Subcutaneous adipose tissue (tissue), 4 donors: ENCODE measurements at places on chromosomes 12 and 14. TPM values are rescaled to one million over a fixed set of nuclear protein-coding genes. Genes with fewer than 3 reads are reported as not detected.

The MYO1H gene
- total RNA-seq: not detected

The KRT2 gene
- total RNA-seq: not detected

The CPNE6 gene
- total RNA-seq: not detected

The LHX5 gene
- total RNA-seq: not detected

The MYL6 gene
- total RNA-seq: 2,662 TPM

The KLRK1 gene
- total RNA-seq: 2.3 TPM

The RPGRIP1 gene
- 0.22 TPM for total RNA-seq

The DHH gene
- 0.44 TPM for total RNA-seq

The UNC79 gene
- 0.22 TPM for total RNA-seq

The OR4E2 gene
- not detected for total RNA-seq

The FAIM2 gene
- not detected for total RNA-seq

The NPAS3 gene
- 0.75 TPM for total RNA-seq

The TBPL2 gene
- total RNA-seq: not detected

The CAPZA3 gene
- total RNA-seq: not detected

The OR6C68 gene
- total RNA-seq: not detected

The NOVA1 gene
- 104 TPM for total RNA-seq

The BCL2L2 gene
- 44.3 TPM for total RNA-seq

The PTPRR gene
- not detected for total RNA-seq

The SERPINA10 gene
- not detected for total RNA-seq

The C14orf39 gene
- total RNA-seq: 0.33 TPM

The RNASE3 gene
- not detected for total RNA-seq

The RNASE7 gene
- total RNA-seq: not detected

The GDF11 gene
- 0.82 TPM for total RNA-seq

The EXOC3L4 gene
- not detected for total RNA-seq

The CLEC1B gene
- not detected for total RNA-seq

The LEMD3 gene
- 20.0 TPM for total RNA-seq
